ENCODE measurements at places on chromosomes 11 and 22. TPM values are rescaled to one million over a fixed set of nuclear protein-coding genes. Genes with fewer than 3 reads are reported as not detected.

The TRAF6 gene
- 3.8 TPM for polyA plus RNA-seq

The C1QTNF4 gene
- polyA plus RNA-seq = 7.6 TPM

The OOSP3 gene
- not detected for polyA plus RNA-seq

The PGA3 gene
- polyA plus RNA-seq = 86.2 TPM

The TRPC6 gene
- not detected for polyA plus RNA-seq

The ZNHIT2 gene
- polyA plus RNA-seq = 13.0 TPM

The DGCR6 gene
- 2.7 TPM for polyA plus RNA-seq

The C11orf87 gene
- polyA plus RNA-seq = 0.01 TPM

The CCDC179 gene
- polyA plus RNA-seq = not detected

The HORMAD2 gene
- polyA plus RNA-seq = not detected

Measured in small intestine (tissue), 16 donors.